ENCODE measurements at places on chromosomes 3 and 15.

DNA sequence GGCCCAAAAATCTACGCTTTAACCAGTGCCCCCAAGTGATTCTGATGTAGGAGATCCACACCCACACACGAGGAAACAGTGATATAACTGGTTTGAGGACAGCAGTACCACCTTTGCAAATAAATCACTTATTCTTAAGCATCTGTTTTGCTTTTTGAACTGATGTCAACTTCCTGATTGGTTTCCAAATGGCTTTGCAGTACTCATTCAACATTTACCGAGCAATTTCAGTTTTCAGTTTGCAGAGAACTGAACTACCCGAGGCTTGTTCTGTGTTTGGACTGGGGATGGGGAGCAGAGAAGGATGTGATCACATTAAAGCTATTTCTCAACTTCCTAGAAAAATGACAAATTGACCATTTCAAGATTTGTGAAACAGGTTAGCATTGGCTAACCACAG, 1.1 kb upstream of the GYG1 start:
- no peak for DNase-seq

- no peak for DNase-seq
These were observed 11.0 kb upstream of the GHRL start for GRCh38 chr3:10303785-10304184.

- DNase-seq, result no peak
These were observed 13.4 kb upstream of the ZNF639 start for GRCh38 chr3:179309225-179310078.

DNA sequence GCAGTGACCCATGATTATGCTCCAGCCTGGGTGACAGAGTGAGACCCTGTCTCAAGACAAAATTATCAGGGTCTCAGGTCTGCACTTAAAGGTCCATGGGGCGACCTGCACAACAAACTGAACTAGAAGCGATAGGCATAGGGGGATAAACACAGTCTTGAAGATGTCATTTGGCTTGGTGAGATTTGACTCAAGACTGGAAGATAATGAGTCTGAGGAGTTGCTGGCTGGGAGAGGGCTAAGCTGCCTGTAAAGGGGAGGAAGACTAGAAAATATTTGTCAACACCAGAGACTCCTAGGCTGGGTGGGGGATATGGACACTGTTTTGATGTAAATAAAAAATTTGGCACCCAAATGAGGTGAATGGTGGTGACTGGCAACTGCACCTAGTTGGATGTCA, 19.8 kb downstream of the GHRL start:
- no peak for DNase-seq

- DNase-seq, result no peak
These were observed 735.4 kb upstream of the GRM7 start for GRCh38 chr3:6125520-6125919.

DNA sequence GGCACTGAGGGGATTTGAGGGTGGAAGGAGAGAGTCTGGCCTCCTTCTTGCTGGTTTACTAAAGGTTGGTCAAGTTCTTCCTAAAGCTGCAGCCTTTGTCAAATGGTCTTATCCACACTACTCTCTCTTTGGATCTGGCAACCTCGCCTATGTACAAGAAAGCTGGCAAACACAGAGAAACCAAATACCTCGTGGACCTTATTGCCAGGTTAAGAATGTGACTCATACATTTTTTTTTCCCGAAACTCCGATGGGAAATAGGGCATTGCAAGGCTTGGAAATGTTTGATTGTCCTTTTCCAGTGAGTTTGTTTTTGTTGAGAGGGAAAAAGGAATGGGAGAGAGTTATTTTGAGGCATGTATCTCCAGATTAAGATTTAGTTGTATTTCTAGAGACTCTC, 13.9 kb downstream of the EOMES start:
- no peak for DNase-seq

GRCh38 chr3:100496711-100497261, 4.4 kb downstream of the TMEM45A start:
- DNase-seq, result no peak

GRCh38 chr3:188126276-188126675, 27.7 kb upstream of the LPP start:
- no peak for DNase-seq

GRCh38 chr3:34687671-34688070, 889.2 kb downstream of the PDCD6IP start:
- no peak for DNase-seq

- no peak for DNase-seq
These were observed 520.4 kb downstream of the FOXP1 start for GRCh38 chr3:71062952-71063772.

GRCh38 chr3:34056951-34057390, 258.5 kb downstream of the PDCD6IP start:
- DNase-seq, result no peak

DNA sequence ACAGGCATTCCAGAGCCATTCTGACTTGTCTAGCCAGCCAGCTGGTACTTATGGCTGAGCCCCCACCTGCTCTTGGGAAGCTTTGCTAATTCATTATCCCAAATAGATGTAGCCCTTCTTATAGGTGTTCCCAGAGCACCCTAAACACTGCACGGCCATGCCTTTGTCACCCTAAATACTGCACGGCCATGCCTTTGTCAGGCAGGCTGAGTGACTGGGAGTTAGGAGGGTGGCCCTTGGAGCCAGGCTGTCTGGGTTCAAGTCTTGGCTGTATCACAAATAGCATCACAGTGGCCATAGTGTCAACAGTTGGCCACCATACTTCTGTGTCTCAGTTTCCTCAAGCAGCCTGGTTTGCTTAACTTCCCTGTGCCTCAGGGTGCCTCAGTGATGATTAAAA, 292.3 kb downstream of the ADAMTS17 start:
- no peak for DNase-seq

All from NCI-H1092 (cell line).